Hepatocyte (in vitro differentiated cells): ENCODE measurements at places on chromosomes 7 and 10. TPM values are rescaled to one million over a fixed set of nuclear protein-coding genes. Genes with fewer than 3 reads are reported as not detected.

- no peaks in the 10 kb centered on the region for H3K27me3 ChIP-seq
- peak; percentile 71 for DNase-seq
- no peak overlapping the region for H3K4me3 ChIP-seq
- no peaks in the 10 kb centered on the region for H3K36me3 ChIP-seq
- no peak overlapping the region for H3K27ac ChIP-seq
These were observed 147.9 kb upstream of the FRMD4A start for GRCh38 chr10:14478604-14479003.

DNA sequence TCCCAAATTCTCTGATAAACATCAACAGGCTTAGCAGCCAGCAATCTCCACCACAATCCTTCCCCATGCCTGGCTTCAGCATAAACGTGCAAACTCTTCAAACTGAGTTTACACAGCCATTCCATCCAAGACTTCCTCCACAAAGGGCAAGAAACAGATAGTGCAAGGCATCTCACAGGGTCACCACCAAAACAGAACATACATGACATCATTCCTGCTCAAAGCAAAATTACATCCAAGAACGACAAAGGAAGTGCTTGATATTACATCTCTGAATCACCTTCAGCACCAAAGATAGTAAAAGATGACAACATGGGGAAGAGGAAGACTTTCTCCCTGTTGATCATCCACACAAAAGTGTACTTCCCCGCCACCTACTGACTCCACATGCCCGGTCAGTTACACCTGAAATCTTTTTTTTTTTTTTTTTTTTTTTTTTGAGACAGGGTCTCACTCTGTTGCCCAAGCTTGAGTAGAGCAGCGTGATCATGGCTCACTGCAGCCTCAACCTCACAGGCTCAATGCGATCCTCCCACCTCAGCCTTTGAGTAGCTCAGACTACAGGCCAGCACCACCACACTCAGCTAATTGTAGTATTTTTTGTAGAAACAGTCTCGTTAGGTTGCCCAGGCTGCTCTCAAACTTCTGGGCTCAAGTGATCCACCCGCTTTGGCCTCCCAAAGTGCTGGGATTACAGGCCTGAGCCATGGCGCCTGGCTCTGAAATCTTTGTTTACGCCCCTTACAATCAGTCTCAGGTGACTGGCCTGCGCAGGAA lies 127.5 kb downstream of the PARD3 start:
- no peak overlapping the region for H3K27ac ChIP-seq
- H3K36me3 ChIP-seq = no peaks in the 10 kb centered on the region
- no peaks in the 10 kb centered on the region for H3K4me1 ChIP-seq
- DNase-seq = no peak
- H3K4me3 ChIP-seq = no peak overlapping the region
- no peaks in the 10 kb centered on the region for H3K27me3 ChIP-seq

GRCh38 chr7:95690367-95690947 lies 81.9 kb upstream of the DYNC1I1 start:
- H3K4me3 ChIP-seq = no peak overlapping the region
- H3K36me3 ChIP-seq = no peaks in the 10 kb centered on the region
- H3K27me3 ChIP-seq = no peaks in the 10 kb centered on the region
- H3K27ac ChIP-seq = no peak overlapping the region

- H3K27ac ChIP-seq = no peak overlapping the region
- no peak overlapping the region for H3K4me3 ChIP-seq
- no peaks in the 10 kb centered on the region for H3K4me1 ChIP-seq
These were observed 41.8 kb upstream of the SEMA3A start for GRCh38 chr7:84236398-84236797.

DNA sequence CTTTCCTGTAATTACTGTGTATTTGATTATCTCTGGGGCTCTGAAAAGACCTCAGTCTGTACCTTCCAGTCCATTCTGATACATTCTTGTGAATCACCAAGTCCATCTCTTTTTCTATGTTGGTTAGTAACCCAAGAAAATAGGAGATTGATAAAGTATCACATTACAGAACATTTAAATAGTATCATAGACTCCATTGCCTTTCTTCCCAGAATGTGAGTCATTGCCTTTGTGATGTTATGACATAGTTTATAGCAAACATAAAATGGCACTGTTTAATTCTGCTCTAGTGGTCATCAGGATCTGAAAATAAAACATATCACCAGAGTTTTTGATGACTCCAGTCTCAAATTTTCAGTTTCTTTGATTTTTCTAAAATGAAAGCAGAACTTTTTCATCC lies 78.4 kb downstream of the NRG3 start:
- H3K36me3 ChIP-seq = no peaks in the 10 kb centered on the region
- no peak overlapping the region for H3K27ac ChIP-seq
- DNase-seq = no peak
- no peaks in the 10 kb centered on the region for H3K27me3 ChIP-seq
- H3K4me1 ChIP-seq = no peaks in the 10 kb centered on the region

PIK3CG gene
- 0.03 and 0.04 TPM in 2 replicates for total RNA-seq

SMKR1 gene
- 0.88 TPM in 1 of 2 replicates, not detected in the other for total RNA-seq
